Stimulated activated CD8-positive, alpha-beta memory T cell treated with anti-CD3 and anti-CD28 coated beads, Interleukin-4, amount 100 ng/mL, for 1 hour (primary cell): ENCODE measurements at places on chromosomes 3 and 15.
A peak's percentile ranks its signal among the peaks of the same experiment; 100 is the strongest.

DNA sequence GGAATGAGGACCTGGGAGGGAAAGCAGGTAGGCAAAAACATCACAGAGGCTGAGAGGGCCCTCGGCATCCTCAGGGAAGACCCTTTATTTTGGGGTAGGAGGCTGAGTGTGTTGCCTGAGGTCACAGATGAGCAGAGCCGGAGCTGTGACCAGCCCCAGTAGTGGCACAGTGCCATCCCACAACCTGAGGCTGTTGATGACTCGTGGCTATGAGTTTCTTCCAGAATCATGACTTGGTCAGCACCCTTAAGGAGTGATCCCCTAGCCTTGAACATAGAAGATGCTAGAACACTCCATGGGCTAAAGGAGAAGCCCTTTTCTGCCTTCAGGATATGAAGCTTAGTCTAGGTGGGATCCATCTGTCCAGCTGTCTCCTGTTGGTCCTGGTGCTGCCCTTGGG is 19.5 kb upstream of the CXCR6 start:
- DNase-seq, result no peak

- DNase-seq, result peak; percentile 46
These were observed 539 bp upstream of the PLCL2 start for GRCh38 chr3:16884084-16884747.

DNA sequence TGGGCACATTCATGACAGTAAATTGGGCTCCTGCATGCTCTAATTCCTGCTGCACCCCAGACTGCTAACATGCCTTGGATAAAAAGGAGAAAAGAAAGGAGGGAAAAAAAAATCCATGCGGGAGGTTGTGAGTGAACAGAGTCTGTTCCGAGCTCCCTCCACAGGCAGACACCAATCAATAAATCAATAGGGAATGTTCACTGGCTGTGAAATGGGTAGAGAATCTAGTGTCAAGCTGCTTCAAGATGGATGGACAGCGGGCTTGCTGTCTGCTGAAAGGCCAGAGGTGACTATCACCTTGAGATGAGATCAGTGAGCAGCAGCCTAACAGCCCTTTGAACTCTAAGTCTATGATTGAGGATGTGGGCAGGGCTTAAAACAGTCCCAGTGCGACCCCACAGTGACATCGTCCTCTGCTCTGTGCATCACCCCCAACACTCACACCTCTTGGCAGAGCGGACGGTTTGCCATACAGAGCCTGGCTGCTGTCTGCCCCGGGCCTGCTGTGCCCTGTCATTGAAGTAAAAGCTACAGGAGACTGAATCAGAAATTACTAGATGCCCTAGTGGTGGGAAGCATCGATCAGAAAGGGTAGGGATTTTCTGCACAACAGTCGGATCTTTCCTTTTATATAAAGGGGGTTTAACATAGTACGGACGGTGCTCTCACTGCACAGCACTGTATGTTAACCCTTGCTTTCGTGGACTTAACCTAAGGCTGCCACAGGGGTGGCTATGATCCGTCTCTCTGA is 247.9 kb upstream of the ONECUT1 start:
- no peak for DNase-seq

DNA sequence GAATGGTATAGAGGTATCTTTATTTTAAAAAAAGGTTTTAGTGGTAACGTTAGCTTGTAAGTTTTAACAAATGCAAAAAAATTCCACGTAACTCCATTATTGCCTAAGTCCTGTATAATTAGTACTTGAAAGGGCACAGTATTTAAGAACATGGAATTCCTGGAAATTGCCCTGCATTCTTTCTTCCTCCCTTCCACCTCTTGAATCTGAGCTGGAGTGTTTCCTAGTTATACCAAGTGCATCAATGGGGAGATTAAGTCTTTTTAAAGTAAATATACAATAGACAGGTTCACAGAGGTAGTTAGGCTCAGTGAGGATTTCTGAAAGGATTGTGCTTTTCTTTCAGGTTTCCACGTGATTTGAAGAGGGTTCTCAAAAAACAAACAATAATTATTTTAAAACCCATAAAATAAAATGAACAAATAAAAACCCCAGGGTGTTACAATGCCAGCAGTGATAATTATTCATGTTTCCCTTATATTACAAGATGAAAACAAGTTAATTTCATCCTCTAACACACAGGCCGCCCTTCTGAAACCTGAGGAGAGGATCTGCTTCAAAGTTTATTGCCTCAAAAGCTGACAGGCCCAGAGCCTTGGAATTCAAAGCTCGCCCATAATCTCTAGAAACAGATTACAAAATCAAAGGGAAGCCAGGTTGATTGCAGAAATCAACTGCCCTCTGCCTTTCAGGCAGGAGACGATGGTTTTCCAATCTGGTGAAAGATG is 128.8 kb upstream of the LMOD3 start:
- no peak for DNase-seq

DNA sequence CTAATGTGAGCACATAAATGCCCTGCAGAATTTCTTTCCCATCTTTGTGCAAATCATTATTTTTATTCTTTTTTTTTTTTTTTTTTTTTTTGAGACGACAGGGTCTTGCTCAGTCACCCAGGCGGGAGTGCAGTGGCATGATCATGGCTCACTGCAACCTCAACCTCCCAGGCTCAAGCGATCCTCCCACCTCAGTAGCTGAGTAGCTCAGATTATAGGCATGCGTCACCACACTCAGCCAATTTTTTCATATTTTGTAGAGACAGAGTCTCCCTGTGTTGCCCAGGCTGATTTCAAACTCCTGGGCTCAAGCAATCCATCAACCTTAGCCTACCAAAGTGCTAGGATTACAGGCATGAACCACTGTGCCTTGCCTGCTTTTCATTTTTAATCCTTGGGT is 22.9 kb downstream of the DAG1 start:
- no peak for DNase-seq

- DNase-seq, result no peak
These were observed 214.4 kb downstream of the ABHD5 start for GRCh38 chr3:43905157-43905556.

DNA sequence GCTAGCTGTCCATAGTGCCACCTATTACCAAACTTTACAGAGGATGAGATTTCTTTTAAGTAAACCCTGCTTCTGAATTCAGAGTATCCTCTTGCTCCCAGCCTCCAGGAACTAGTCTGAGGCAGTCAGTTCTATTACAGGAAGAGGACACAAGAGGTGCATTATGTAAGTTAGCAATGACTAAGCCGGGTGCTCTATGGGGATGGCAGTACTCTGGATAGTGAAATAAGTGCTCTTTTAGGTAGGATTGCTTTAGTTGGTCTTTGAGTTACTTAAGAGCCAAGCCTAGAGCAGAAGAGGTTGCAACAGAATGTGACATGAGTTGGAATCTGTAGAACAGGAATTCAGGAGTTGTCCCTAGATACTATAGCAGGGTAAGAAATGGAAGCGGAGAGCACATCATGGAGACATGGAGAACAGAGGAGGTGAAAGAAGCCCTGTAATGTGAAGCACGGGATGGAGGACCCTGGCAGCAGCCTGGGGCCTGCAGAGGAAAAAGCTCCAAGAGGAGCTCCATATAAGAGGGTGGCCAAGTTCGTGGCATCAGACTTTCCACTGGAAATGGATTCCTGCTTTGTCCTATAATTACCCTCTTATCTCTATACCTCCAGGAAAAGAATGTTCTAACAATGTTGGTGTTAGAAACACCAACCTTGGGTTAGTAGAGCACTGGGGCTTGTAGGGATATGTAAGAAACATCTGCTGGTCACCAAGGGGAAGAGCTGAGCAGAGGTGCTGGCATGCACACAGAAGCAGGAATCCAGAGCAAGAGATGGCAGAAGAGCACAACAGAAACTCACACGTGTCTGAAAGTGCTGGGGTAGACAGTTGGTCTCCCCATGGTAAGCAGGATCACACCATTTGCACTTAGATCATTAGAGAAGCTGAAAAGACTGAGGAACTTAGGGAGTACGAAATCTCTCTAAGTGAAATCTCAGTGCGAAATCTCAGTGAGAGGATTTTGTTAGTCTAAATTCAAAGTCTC is 851.1 kb downstream of the FHIT start:
- no peak for DNase-seq

DNA sequence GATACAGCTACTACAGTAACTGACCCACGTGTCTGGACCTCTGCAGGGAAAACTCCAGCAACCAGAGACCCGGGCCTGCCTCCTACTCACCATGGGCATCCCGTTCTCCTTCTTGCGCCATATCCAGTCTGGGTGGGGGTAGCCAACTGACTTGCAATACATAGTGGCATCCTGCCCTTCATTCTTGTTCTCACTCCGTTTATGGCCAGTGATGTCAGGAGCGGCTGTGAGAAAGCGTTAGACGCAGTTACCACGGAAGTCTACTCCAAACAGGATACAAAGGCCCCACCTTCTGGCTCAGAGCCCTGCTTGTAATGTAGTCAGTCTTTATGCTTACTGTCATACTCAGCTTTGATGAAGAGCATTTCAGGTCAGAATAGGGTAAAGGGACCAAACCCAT is 59.6 kb downstream of the NPTN start:
- DNase-seq, result no peak

GRCh38 chr3:4821338-4821737 is 157.9 kb upstream of the BHLHE40 start:
- no peak for DNase-seq

DNA sequence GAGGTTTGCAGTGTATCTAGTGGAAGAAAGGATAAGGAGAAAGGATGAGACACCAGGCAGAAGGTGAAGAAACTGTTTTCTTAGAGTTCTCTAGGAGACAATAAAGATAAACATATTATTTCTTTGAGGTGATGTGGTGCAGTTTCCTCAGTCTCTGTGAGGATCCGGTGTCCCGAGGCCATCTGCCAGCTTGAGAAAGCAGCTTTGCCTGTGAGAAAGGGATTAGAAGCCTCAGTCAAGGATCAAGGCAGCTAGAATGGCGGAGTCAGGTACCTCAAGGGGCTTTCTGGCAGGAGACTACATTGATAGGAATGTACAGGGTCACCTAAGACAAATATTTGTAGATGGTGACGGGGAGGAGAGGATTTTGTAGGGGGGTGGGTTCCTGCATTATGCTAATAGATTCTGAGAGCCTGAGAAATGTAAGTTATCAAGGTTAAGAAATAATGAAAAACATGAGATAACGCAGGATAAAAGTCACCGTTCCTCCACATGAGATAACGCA is 103.9 kb upstream of the MB21D2 start:
- DNase-seq, result no peak

GRCh38 chr3:100833483-100833882 is 124.2 kb downstream of the TFG start:
- no peak for DNase-seq

DNA sequence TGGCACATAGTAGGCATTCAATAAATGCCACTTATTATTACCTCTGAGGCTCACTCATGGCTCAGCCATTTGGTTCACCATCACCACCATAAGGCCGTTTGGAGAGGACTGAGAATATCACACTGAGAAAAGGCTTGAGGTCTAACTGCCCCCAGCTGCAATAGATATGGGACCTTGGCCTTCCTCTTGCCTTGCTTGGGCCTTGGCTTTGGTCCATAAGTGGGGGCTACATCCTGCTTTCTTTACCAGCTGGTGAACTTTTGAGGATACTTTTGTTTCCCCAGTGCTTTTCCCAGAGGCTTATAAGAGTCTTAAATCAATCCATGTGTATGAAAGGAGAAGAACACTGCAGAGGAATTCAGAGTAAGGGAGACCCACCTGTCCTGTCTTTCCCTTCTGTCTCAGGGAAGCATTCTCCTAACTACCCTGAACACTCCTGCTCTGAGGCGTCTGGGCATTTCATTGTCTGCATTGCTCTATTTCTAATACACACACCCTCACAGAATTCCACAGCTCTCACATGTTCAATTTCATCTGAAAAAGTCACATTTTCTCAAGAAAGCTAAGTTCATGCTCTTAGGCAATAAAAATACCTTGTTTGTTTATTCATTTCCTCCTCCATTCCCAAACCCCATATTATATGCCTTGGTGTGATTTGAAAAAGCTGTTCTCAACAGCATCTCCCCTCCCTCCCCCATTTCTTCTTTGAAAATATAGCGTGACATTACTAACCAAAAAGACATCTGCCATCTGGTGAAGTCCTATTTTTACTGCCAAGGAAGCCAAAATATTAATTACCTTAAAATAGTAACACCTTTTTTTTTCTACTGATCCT is 22.5 kb upstream of the KCNMB2 start:
- no peak for DNase-seq

- DNase-seq, result no peak
These were observed 102.9 kb upstream of the KCNAB1 start for GRCh38 chr3:156017352-156018030.

GRCh38 chr15:60635507-60636352 is 156.8 kb upstream of the ICE2 start:
- no peak for DNase-seq

DNA sequence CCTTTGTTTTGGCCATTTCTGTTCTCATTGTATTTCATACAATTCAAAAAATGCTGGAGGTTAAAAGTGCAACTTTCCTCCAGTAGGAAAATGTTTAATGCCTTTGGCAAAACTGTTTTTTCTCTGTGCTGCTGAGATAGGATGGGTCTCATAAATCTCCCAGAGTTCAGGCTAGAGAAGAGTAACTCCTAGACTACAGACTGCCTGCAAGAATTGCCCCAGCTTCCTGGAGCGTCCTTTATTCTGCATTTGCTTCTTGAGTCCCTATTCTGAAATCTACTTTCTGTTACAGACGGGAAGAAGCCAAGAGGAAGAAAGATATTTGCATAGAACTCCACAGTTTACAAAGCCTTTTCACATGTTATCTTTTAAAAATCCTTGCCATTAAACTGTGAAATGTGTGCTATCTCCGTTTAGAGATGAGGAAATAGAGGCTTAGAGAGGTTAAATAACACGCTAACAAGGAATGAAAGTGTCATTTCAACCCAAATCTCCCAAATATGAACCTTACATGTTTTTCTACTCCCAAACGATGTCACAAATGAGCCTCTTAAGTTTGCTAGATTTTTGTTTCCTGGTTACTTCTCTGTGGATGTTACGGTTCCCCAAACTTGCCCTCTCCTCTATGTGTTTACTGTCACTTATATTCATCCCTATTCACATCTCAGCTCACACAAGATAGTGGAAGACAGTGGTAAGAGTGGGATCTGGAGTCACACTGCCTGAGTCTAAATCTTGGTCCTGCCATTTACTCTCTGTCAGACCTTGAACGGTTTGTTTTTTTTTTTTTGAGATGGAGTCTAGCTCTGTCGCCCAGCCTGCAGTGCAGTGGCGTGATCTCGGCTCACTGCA is 17.4 kb downstream of the NANOGP8 start:
- no peak for DNase-seq

- DNase-seq, result no peak
These were observed 227.8 kb upstream of the PLSCR5 start for GRCh38 chr3:146832857-146833458.

- DNase-seq, result no peak
These were observed 7.0 kb upstream of the C3orf62 start for GRCh38 chr3:49283997-49284396.

DNA sequence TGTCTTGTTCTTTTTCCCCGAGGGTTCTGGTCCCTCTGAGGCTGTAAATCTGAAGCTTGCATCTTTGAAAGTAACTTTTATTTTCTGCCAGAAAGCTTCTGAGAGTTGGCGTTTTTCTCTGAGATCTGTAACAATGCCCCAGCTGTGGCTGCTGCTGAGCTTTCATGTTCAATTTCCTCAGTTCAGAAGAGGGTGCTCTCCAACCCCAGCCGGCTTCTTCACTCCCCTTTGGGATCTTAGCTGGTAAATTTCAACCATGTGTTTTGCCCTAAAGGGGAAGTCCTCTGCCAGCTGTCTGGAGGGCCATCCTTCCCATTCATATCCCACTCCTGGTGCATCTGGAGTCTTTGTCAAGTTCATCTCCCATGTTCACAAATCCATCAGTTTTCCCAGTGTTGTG is 18.3 kb upstream of the CFAP100 start:
- no peak for DNase-seq

- DNase-seq, result no peak
These were observed 91.3 kb downstream of the UACA start for GRCh38 chr15:70672081-70672480.
